GM23248 (cell line): ENCODE measurements at places on chromosomes 3 and 15.

GRCh38 chr15:64503197-64503596 lies 42.8 kb downstream of the ZNF609 start:
- peak; percentile 59 for DNase-seq
- H3K4me3 ChIP-seq, result no peak overlapping the region
- no peaks in the 10 kb centered on the region for H3K27me3 ChIP-seq

DNA sequence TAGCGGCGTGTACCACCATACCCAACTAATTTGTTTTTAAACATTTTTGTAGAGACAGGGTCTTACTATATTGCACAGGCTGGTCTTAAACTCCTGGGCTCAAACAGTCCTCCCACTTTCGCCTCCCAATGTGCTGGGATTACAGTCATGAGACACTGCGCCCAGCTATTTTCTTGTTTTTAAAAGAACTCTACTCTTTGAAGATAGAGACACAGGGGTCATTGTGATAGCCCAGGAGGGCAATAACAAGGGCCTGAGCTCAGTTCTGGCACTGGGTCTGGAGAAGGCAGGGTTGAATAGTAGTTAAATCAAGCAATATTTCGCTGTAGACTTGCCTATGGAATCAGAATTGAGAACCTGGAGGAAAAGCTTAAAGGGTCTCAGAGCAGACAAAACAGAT lies 98.8 kb downstream of the ANP32A start:
- H3K4me3 ChIP-seq, result no peak overlapping the region
- DNase-seq, result no peak
- H3K36me3 ChIP-seq, result no peaks in the 10 kb centered on the region

GRCh38 chr3:152937234-152937633 lies 102.3 kb downstream of the P2RY1 start:
- peak; percentile 1 for DNase-seq
- no peak overlapping the region for H3K4me3 ChIP-seq
- H3K27me3 ChIP-seq, result no peaks in the 10 kb centered on the region
- H3K27ac ChIP-seq, result no peak overlapping the region

DNA sequence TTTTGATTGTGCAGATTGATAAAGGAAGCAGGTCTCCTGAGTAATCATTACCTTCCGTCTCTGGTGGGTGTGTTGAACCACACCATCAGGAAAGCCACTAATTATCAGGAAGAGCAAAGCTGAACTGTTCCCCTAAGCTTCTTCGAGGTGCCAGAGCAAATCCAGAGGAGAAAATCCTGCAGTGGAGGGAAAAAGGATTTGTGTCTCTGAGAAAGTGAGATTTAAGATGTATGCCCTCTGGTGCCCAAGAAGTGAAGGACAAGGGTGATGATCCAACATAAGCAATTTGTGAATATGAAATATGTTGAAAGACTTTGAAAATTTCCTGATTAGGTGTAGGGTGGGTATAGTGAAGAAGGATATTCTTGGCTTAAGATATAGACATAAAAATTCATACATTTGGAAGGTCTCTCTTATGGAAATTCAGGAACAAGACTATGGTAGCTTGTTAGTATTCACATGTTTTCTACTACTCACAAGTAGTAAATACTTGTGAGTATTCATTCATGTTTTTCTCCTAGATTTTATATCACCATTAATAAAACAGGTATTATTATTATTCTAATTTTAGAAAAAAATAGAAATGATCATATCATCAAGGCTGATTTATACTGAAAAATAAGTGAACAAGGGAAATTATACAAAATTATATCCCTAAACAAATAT lies 34.8 kb downstream of the COMMD2 start:
- H3K4me3 ChIP-seq, result no peak overlapping the region
- no peaks in the 10 kb centered on the region for H3K4me1 ChIP-seq
- no peaks in the 10 kb centered on the region for H3K36me3 ChIP-seq

- no peak overlapping the region for H3K4me3 ChIP-seq
- H3K36me3 ChIP-seq, result no peaks in the 10 kb centered on the region
- no peak for DNase-seq
Observed at GRCh38 chr3:49650177-49650576, 24.0 kb upstream of the APEH start.

DNA sequence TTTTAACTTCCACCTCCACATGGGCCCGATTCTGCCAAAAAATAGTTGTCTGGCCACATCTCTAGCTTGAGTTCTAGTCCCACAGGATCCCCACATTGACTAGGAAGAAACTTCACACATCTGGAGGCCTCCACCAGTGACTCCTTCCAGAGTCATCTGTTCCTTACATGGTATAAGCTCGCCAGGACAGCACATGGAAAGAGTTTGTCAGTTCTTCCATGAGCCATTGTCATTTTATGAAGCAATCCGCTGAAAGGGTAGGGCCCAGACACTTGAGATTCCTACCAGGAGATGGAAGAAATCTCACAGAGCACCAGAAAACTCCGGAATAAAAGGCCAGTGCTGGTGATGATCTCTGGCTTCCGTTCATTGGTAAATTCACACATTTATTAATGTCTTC lies 350.5 kb upstream of the ICE2 start:
- H3K4me3 ChIP-seq, result no peak overlapping the region
- no peaks in the 10 kb centered on the region for H3K36me3 ChIP-seq
- no peaks in the 10 kb centered on the region for H3K27me3 ChIP-seq
- H3K4me1 ChIP-seq, result peaks cover 26% of the 10 kb centered on the region

DNA sequence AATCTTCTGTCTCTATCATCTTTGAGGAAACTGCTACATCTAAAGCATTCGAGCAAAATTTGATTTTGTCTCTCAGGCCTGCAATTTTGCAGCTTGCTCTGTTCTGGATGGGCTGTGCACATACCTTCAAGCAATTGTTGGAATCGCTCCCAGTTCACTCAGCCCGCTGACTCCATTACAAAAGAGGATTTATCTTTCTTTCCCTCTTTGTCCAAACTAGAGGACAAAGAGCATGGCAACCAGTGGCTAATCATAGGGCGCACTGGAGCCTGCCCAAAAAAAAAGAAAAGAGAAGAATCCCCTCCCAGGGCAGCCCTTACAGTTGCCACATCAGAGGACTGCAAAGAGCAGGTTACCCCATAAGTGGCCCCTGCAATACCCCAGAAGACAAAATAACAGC lies 49.0 kb upstream of the DUT start:
- no peak overlapping the region for H3K27ac ChIP-seq
- no peak overlapping the region for H3K4me3 ChIP-seq
- no peaks in the 10 kb centered on the region for H3K36me3 ChIP-seq
- no peaks in the 10 kb centered on the region for H3K27me3 ChIP-seq
- DNase-seq, result no peak

DNA sequence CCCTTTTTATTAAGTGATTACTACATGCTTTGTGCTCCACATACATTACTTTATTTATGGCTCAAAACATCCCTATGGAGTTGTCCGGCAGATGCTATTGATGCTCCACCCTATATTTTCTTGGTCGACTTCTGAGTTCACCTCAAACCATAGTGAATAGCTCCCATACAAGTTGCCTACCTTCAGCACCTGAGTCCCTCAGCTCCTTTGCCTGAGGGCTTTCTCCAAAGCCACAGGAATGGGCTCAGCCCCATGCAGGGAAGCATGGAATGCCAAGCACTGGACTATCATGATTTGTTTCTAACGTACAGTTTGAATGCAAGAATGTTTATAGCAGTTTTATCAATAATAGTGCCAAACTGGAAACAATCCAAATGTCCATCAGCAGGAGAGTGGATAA lies 124.8 kb upstream of the TNIK start:
- no peak overlapping the region for H3K27ac ChIP-seq
- H3K27me3 ChIP-seq, result no peaks in the 10 kb centered on the region
- DNase-seq, result no peak
- H3K4me1 ChIP-seq, result no peaks in the 10 kb centered on the region
- H3K36me3 ChIP-seq, result no peaks in the 10 kb centered on the region
- H3K4me3 ChIP-seq, result no peak overlapping the region

DNA sequence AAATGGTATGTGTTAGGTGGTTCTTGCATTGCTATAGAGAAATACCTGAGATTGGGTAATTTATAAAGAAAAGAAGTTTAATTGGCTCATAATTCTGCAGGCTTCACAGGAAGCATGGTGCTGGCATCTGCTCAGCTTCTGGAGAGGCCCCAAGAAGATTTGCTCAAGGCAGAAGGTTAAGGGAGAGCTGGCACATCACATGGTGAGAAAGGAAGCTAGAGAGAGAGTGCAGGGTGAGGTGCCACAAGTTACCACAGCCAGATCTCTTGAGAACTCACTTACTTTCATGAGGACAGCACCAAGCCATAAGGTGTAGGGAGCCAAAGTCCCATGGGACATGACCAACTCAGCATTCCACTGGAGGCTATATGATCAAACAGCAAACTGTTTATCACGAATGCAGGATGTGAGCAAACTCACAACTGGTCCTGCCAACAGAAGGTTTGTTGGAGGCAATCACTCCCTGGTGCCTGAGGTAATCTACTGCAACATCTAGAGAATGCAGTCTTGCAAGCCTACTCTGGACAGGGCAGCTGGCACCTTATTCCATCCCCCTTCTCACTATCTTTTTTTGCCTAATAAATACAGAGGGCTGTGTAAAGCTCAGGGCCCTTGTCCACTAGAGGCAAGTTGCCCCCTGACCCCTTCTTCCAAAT lies 28.1 kb upstream of the CCR2 start:
- no peak overlapping the region for H3K27ac ChIP-seq
- no peaks in the 10 kb centered on the region for H3K36me3 ChIP-seq
- DNase-seq, result no peak
- H3K4me1 ChIP-seq, result no peaks in the 10 kb centered on the region

DNA sequence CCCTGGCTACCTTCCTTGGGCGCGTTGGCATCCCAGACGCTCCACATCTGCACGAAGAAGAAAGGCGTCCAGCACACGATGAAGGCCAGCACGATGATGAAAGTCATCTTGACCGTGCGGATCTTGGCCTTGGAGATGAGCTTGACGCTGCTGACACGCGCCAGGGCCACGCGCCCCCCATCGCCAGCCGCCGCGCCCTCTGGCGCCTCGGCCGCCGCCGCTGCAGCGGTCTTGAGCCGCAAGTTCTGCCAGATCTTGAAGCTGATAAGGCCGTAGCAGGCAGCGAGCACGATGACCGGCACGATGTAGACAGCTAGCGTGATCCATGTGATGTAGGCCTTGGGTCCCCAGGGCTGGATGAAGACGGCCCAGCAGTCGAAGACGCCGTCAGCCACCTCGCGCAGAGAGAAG lies 2.2 kb downstream of the OXTR start:
- H3K36me3 ChIP-seq, result peaks cover 10% of the 10 kb centered on the region; the same call in 1 of the 2 replicates
- peak overlapping the region; percentile 83 for H3K4me3 ChIP-seq
- H3K27me3 ChIP-seq, result no peaks in the 10 kb centered on the region
- peaks cover 54% of the 10 kb centered on the region for H3K4me1 ChIP-seq

DNA sequence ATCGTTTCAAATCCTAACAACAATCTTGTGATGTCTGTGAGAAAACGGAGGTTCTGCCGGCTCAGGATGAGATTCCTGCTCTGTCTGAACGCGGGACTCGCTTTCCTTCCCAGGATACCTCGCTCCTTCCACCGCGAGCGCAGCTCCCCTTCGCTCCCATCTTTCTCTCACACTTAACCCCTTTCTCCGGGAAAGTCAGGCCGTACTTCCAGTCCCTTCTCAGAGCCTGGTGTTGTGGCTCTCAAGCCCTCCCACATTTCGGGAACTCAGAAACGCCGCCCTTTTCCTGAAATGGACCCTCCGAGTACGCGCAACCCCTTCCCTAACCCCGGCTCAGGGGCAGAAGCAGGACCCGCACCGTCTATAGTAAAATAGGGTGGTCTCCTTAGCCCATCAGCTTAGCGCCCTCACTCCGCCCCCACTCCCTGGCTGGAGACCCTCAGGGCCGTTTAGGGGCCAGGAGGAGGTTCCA lies 378 bp upstream of the FEM1B start:
- H3K4me3 ChIP-seq, result peak overlapping the region; percentile 99
- H3K27ac ChIP-seq, result peak overlapping the region; percentile 95
- no peaks in the 10 kb centered on the region for H3K27me3 ChIP-seq
- DNase-seq, result peak; percentile 73

GRCh38 chr3:151452841-151453240 lies 8.0 kb downstream of the IGSF10 start:
- no peaks in the 10 kb centered on the region for H3K36me3 ChIP-seq
- no peak overlapping the region for H3K4me3 ChIP-seq
- DNase-seq, result no peak
- H3K27ac ChIP-seq, result no peak overlapping the region
- no peaks in the 10 kb centered on the region for H3K4me1 ChIP-seq

- no peak for DNase-seq
- H3K36me3 ChIP-seq, result no peaks in the 10 kb centered on the region
- H3K4me3 ChIP-seq, result no peak overlapping the region
Observed at GRCh38 chr3:42721690-42722089, 19.1 kb upstream of the HHATL start.
